ENCODE measurements at places on chromosomes 13 and 19. TPM values are rescaled to one million over a fixed set of nuclear protein-coding genes. Genes with fewer than 3 reads are reported as not detected.

- H3K4me3 ChIP-seq: no peak overlapping the region
- no peak overlapping the region for H3K27ac ChIP-seq
- H3K27me3 ChIP-seq: no peaks in the 10 kb centered on the region
- DNase-seq: no peak
- no peaks in the 10 kb centered on the region for H3K36me3 ChIP-seq
These were observed 416.4 kb downstream of the ITGBL1 start for GRCh38 chr13:101868585-101869469.

DNA sequence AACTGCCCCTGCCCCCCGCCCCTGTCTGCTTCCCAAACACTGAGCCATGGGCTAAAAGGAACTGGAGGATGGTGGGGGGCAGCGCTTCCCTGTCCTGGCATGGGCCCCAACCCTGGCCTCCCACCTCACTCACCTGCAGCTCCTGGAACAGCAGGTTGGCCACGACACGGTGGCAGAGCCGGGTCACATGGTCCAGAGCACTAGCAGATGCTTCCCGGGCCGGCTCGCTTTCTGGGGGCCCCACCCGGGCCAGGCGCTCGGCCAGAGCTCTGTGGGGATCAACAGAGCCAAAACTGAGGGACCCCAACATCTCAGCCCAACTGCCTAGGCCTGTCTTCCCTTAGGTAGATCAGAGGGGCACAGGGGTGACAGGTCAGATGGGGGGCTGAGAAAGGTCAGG lies 20.6 kb downstream of the EXOC3L2 start:
- H3K36me3 ChIP-seq: no peaks in the 10 kb centered on the region
- no peaks in the 10 kb centered on the region for H3K4me1 ChIP-seq
- no peak overlapping the region for H3K27ac ChIP-seq
- no peaks in the 10 kb centered on the region for H3K27me3 ChIP-seq
- DNase-seq: no peak

DNA sequence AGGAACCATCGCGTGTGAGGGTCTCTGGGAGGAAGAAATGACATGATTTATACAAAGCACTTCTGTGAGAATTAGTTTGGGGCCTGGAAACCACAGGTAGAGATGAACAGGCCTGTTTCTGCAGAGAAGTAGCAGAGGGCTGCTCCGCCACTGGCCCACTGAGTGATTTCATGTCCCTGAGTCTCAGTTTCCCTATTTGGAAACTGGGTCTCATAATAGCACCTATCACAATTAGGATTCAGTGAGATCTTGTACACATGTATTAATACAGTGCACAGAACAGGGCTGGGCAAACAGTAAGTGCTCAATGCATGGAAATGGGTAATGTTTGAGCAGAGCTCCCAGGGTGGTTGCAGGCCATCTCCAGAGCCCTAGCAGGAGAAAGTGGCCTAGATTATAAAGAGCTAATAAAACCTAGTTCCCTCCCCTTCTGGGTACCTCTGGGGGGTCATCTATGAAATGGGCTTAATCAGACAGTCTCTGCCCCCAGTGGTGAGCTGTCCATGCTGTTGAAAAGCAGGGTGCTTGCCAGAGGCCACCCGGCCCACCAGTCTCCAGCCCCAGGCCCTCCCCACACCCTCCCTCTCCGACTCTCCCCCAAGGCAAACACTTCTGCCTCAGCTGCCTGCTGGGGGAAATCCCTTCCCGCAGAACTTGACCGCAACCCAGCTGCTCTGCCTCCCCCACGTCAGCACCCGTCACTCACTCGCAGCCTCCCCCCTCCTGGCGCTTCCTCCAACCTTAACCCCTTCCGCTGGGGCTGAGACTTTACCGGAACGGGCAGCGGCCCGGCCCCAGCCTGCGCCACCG lies 4.5 kb downstream of the BCL3 start:
- H3K27me3 ChIP-seq: no peaks in the 10 kb centered on the region
- H3K27ac ChIP-seq: peak overlapping the region; percentile 86
- DNase-seq: peak; percentile 92
- no peaks in the 10 kb centered on the region for H3K36me3 ChIP-seq
- no peak overlapping the region for H3K4me3 ChIP-seq

DNA sequence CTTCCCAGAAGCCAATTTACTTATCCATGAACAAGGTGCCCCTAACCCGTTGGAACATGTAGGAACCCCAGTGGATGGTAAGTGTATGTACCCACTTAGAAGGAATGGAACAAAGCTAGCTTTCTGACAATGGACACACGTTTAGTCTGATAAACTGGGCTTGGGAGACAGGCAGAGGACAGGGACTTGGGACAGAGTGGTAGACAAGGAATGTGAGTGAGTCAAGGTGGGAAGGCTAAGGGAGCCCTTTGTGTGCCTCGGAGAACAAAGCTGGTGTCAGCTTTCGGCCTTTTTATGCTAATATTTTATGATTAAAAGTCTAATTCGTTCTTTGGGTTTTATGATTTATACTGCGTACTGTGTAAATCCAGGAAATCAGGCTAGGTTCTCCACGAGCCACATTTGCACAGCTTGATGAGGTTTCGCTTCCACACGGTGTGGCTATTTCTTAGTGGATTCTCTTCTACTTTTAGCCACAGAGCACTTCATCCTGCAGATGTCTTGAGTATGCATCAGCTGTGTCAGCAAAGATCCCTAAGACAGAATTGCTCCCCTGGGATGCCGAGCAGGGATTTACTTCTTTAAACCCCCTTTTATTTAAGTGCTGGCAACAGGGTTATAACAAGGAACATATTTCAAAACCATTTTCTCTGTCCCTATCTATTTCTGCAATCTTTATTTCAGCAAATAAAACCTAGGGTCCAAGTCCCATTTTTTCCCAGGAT lies 258.5 kb downstream of the DLEU7 start:
- H3K27me3 ChIP-seq: no peaks in the 10 kb centered on the region
- no peaks in the 10 kb centered on the region for H3K4me1 ChIP-seq
- H3K27ac ChIP-seq: no peak overlapping the region
- H3K36me3 ChIP-seq: no peaks in the 10 kb centered on the region

- DNase-seq: peak; percentile 59
- no peaks in the 10 kb centered on the region for H3K36me3 ChIP-seq
- no peak overlapping the region for H3K4me3 ChIP-seq
- H3K27ac ChIP-seq: no peak overlapping the region
- H3K4me1 ChIP-seq: no peaks in the 10 kb centered on the region
These were observed 209.6 kb downstream of the VWA8 start for GRCh38 chr13:41751277-41751676.

DNA sequence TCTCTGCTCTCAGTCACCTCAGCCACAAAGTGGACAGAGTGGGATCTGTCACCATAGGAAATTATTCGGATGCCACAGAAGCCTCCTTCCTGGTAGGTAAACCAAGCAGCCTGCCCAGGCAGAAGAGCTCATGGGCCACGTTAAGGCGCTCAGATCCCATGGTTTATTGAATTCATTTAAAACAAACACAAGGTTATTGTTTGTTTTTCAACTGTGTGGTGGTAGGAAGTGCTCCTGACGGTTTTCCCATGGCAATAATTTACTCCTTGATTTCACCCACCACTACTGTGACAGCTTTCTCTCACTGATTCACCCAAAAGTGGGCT lies 14.4 kb downstream of the BCAM start:
- H3K4me3 ChIP-seq: no peak overlapping the region
- H3K27me3 ChIP-seq: no peaks in the 10 kb centered on the region
- H3K27ac ChIP-seq: no peak overlapping the region
- H3K4me1 ChIP-seq: peaks cover 9% of the 10 kb centered on the region
- no peak for DNase-seq
- no peaks in the 10 kb centered on the region for H3K36me3 ChIP-seq

The METTL21C gene
- 1.8 TPM for polyA plus RNA-seq

The CYP4F8 gene
- polyA plus RNA-seq: 0.17 TPM

DNA sequence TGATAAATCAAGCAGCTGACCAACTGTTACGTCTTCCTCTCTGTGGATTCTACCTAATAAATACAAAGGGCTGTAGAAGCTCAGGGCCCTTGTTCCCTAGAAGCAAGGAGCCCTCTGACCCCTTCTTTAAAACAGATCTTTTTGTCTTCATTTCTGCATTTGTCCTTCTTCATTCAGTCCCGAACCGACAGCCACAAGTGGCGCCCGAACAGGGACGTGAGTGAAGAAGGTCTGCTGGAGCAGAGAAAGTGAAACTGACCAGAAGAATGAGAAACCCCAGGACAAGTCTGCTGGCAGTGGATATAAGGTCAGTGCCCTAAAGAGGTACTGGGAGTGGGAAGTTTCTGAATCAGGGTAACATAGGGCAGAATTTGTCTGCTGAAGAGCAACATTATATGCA lies 13.1 kb downstream of the ZNF773 start:
- no peak overlapping the region for H3K4me3 ChIP-seq
- no peaks in the 10 kb centered on the region for H3K4me1 ChIP-seq
- no peaks in the 10 kb centered on the region for H3K36me3 ChIP-seq
- no peak for DNase-seq

DNA sequence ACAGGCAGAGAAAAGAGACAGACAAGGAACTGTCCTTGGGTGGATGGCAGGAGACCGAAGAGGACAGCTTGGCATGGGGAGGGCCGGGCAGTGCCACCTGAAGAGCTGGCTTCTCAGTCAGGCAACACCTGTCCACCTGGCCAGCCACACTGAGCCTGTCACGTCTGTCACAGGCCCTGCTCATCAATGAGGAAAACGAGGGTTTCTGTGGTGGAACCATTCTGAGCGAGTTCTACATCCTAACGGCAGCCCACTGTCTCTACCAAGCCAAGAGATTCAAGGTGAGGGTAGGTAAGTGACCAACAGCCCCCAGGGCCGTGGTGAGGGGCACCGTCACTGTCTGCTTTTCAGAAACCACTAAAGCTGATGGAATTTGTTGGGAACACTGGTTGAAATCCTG lies 11.2 kb upstream of the PROZ start:
- no peaks in the 10 kb centered on the region for H3K36me3 ChIP-seq
- no peak for DNase-seq
- H3K4me1 ChIP-seq: no peaks in the 10 kb centered on the region

DNA sequence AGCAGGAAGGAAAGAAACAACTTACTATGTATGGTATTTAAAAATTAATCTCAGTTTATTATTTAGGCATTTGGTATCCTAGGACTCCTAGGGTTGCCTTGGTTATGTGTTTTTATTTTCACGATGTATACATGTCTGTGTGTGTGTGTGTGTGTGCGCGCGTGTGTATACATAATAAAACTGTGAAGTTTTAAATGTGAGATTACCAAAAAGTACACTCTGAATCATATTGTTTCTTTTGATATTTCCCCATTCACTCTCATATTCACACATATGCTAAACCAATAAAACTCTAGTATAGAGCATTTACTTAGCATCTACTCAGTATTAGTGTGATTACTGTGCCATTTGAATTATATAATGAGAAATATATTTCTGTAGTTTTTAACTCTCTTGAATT lies 30.8 kb upstream of the NDFIP2 start:
- no peak overlapping the region for H3K4me3 ChIP-seq
- H3K36me3 ChIP-seq: no peaks in the 10 kb centered on the region
- H3K4me1 ChIP-seq: no peaks in the 10 kb centered on the region
- no peak overlapping the region for H3K27ac ChIP-seq

DNA sequence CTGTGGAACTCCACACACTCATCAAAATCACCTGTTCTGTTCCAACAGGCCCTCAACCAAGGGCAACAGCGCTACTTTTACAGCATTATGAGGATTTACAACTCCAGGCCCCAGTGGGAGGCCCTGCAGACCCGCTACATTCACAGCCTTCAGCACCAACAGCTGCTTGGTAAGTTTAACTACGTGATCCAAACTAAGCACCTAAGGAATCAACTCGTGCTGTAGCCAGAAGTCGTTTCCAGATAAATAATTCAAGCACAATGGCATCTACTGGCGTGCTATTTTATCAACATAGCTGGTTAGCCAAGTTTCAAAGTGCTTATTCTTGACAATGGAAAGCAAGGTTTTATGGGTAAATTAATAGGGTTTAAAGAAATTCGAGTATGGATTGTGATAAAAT lies 5.3 kb downstream of the FAM216B start:
- no peak overlapping the region for H3K4me3 ChIP-seq
- H3K36me3 ChIP-seq: no peaks in the 10 kb centered on the region
- no peak overlapping the region for H3K27ac ChIP-seq

DNA sequence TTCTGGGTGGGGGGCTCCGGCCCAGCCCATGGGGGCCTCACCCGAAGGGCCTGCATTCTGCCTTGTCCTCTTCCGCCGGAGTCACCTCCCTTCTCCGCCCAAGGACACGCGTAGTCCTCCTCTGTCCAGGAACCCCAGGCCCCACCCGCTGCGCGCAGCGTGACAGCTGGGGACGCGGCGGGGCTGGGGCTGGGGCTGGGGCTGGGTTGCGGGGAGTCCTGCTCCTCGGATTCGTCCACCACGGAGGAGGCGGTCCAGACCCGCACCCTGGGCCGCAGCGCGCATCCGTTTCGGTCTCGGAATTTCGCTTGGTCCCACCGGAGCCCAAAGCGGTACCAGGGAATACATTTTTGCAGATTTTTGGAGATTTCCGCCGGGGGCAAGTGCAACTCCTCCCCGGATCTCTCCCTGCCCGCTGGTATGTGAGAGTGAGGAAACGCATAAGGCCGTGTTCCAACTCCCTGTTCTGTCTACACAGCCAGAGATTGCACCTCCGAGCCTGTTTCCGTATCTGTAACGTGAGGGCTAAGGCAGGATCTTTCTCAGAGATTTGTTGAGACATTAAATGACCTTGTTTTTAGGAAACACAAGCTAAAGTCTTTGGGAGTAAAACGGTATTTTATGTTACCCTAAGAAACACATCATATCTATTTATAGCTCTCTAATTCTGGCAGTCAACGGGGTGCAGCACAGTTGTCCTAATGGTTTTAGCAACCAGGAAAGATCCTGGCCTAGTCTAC lies at the start of gene COX7A1:
COX7A1 (minus strand) TSS at position 96 of the 740 bp plus-strand sequence; CDS start at position 56, 40 bp downstream.
- DNase-seq: peak; percentile 77
- H3K27me3 ChIP-seq: no peaks in the 10 kb centered on the region
- H3K36me3 ChIP-seq: no peaks in the 10 kb centered on the region

GRCh38 chr13:94249512-94249911 lies 230.0 kb downstream of the DCT start:
- H3K27ac ChIP-seq: no peak overlapping the region
- DNase-seq: no peak
- H3K27me3 ChIP-seq: no peaks in the 10 kb centered on the region

DNA sequence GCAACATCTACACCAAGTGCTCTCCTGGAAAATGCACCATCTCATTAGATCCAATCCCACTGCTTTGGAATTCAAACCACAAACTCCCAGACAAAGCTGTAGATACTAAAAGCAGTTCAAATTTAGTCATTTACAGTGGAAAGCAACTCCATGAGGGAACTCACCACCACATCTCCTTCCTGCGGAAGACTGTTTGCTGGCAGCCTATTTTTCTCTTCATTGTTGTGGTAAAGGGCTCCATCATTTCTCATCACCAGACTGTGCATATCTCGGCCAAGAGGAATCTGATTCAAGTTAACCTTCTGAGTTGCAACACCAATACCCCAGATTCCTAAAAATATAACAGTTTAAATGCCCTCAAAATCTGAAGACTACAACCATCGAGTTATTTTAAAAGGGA lies 8.4 kb downstream of the SPRYD7 start:
- H3K4me3 ChIP-seq: no peak overlapping the region
- no peaks in the 10 kb centered on the region for H3K27me3 ChIP-seq
- no peak overlapping the region for H3K27ac ChIP-seq

The A1BG gene
- polyA plus RNA-seq: 4.5 TPM

- no peaks in the 10 kb centered on the region for H3K36me3 ChIP-seq
- no peak overlapping the region for H3K4me3 ChIP-seq
- H3K27me3 ChIP-seq: no peaks in the 10 kb centered on the region
- no peak for DNase-seq
These were observed 48.4 kb downstream of the AKAP11 start for GRCh38 chr13:42320375-42320787.

The C5AR2 gene
- 2.8 TPM for polyA plus RNA-seq

- no peaks in the 10 kb centered on the region for H3K36me3 ChIP-seq
- H3K27ac ChIP-seq: no peak overlapping the region
- DNase-seq: no peak
- peaks cover 19% of the 10 kb centered on the region for H3K4me1 ChIP-seq
- no peak overlapping the region for H3K4me3 ChIP-seq
- no peaks in the 10 kb centered on the region for H3K27me3 ChIP-seq
These were observed 80.5 kb downstream of the FOXO1 start for GRCh38 chr13:40585911-40586471.

The DIRAS1 gene
- 8.1 TPM for polyA plus RNA-seq

Data from testis (tissue), 5 donors.